Kasumi-1 (cell line): ENCODE measurements at places on chromosomes 2 and 18.

- DNase-seq = no peak
Measured at GRCh38 chr2:96329456-96329855, 4.3 kb downstream of the ITPRIPL1 start.

- no peak for DNase-seq
Measured at GRCh38 chr2:215499331-215499730, 63.5 kb upstream of the FN1 start.

GRCh38 chr2:168853471-168853870 lies 36.8 kb downstream of the SPC25 start:
- no peak for DNase-seq

GRCh38 chr2:219636144-219636915 lies 8.9 kb downstream of the SLC4A3 start:
- DNase-seq = no peak

DNA sequence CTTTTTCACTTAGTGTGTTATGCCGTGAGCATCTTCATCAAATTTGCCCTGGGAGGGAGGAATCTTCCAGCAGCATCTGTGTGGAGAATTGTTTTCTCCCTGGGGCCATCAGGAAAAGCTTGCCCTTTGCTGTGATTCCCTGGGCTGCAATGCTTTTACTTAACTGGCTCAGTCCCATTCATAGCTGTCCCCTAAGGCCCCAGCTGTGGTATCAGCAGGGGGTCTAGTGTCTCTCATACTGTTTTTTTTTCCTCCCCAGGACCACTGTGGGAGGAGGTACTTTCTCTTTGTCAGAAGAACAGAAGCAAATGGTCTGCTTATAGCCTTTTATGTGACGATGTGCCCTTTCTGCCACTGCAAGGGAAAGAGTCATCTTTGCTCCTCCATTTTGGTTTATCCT lies 176.8 kb upstream of the CELF4 start:
- DNase-seq = no peak

- DNase-seq = no peak
Measured at GRCh38 chr2:23621616-23622015, 236.6 kb downstream of the KLHL29 start.

DNA sequence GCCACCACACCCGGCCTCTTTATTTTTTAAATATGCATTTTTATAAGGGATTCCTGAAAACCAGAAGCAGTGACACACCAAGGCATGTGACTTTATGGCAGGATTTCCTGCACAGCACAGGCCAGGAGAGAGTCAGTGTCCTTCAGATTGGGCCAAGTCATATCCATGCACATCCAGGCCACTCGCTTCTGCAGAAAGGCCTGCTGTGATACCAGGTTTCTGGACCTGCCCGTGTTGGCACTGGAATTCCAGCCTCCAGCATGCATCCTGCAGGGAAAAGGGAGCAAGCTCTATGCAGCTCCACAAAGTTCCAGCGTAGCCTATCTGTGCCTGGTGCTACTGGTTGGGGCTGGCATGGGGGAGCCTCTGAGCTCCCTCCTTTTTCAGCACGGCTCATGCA lies 36.8 kb downstream of the MEX3C start:
- DNase-seq = no peak

DNA sequence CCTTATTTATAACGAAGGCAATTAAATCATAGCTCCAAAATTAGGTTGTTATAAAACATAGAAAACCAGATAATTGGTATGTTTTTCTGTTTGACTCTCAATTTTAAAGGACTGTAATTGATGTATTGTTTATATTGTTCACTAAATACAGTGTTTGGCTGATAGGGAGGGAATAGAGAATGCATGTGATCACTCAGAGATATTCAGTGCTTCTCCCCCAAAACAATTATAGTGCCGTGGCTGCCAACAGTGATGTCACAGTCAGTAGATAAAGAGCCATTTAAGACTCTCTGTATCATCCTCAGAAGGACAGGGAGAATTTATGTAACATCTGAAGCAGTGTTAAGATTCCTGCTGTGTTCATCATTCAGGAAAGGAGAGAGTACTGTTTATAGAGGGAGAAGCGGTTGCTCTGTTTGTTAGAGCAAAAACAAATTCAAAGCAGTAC lies 69.6 kb downstream of the PHLPP1 start:
- DNase-seq = no peak

GRCh38 chr2:11742317-11742701 lies 4.1 kb upstream of the LPIN1 start:
- no peak for DNase-seq

DNA sequence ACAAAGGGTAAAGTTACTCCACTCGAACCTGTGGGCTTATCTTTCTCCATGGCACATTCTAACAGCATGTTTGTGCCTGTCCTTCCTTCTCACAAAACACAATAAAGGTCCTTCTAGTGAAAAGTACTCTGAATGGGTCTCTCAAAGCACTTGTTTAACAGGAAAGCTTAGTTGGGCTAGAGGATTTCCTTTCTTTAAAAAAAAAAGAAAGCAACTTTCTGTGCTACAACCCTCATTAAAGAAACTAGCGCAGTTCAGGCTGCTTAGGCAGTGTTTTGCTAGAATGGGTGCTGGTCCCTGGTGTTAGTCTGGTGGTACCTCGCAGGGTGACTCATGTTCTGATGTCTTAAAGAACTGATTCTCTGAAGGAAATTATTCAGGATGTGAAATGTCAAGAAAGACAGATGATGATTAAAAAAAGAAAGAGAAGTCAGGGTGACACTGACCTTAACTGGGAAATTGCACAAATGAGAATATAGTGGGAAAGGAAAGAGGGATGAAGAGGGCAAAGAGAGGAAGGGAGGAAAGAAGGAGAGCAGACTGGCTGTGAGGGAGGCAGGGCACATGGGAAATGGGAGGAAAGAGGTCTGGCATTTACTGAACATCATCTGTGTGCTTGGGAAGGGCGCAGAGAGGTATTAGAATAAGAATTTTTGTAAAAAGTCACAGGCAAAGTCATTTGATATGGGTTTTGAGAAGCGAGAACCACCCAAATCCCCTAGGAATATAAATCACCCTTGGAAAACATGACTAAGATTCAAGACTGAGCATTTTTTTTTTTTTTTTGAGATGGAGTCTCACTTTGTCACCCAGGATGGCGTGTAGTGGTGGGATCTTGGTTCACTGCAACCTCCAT lies 74.9 kb downstream of the ATP8B1 start:
- no peak for DNase-seq

- DNase-seq = peak; percentile 9
Measured at GRCh38 chr2:50181212-50181611, 850.7 kb downstream of the NRXN1 start.

DNA sequence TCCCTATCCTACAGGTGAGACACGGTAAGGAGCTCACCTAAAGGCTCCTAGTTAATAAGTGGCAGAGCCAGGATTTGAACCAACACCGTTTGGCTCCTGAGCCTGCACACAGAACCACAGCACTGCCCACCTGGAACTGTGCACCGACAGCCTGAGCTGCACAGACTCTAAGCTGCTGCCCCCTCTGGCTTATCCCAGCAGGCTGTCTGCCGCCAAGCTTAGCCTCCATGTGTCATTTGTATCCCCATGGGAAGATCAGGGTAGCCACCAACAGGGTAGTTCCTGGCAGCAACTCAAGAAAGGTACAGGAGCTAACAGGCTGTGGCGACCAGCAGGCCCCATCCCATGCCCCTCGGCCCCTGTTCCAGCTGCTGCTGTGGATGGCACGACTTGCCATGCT lies 135.7 kb downstream of the LRRC30 start:
- no peak for DNase-seq

- DNase-seq = peak; percentile 26
Measured at GRCh38 chr2:143300536-143300935, 171.3 kb downstream of the ARHGAP15 start.

- DNase-seq = no peak
Measured at GRCh38 chr2:21567395-21567794, 443.6 kb downstream of the TDRD15 start.

DNA sequence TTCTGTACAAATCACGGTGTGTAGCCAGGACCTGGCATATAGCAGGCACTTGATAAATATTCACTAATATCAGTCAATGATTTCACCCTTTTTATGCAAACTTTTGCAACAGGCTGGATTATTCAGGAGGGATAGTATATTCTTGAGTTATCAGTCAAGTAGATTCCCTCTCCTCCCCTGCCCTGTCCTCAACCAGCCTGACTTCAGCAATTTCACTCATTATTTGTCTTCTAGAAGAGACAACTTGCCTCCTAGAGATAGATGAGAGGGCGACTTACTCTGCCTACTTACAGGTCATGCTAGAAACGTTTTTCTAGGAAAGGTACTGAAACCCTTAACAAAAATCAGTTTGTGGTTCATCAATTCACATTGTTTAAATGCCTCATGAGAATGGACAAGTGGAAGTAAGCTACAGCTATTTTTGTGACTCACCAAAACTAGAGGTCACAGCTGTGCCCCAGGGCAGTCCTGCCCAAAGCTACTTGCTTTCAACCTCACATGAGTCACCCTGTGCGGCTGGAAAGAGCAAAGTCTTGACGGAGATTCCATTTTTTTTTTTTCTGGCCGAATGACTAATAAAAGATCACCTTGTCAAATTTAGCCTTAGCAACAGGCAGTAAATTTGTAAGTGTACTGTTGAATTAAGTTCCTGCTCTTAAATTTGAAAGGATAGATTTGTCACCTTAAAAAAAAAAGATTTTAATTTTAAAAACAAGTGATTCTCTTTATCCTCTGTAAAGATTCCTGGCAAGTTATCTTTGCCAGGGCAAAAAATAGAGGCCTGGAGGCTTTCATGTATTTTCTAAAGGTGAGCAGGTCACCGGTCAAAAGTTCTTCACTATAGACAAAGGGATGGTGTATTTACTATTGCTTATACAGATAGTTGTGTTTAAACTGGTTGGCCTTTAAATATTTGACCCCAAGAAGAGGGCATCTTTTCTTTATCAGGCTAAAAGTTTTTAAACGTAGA lies 109.0 kb upstream of the SLC35G4 start:
- no peak for DNase-seq

- DNase-seq = no peak
Measured at GRCh38 chr18:59616501-59616900, 80.7 kb downstream of the CCBE1 start.

- DNase-seq = no peak
Measured at GRCh38 chr2:60742419-60742818, 13.6 kb upstream of the PAPOLG start.

DNA sequence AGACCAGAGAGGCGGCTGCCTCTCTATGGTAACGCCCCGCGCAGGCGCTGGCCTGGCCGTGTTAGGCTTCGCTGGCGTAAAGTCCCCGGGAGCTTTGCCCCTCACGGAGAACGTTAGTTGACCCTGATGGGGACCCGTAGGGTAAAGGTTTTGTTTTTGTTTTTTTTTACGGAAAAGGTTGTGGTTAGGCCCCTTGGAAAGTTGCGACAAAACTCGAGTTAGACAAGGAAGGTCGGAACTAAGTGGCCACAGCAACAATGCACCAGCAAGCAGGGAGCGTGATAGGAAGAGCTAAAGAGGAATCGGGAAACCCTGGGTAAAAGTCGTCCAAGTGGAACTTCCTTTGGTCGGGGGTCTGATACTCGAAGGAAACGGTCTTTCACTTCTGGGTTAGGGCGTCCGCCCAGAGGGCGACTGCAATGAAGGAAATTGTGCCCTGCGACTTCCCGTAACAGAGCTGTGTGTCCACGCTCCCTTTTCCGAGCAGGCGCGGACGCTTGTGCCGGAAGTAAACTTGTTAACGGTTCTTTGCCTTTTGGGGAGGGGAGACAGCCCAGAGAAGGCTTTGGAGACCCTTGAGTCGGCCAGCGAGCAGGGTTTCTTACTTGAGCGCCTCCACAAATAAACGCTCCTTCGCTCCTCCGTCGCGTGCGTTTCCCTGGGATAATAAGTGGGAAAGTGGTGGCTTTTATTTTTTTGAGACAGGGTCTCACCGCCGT lies 493 bp upstream of the CLASP1 start:
- peak; percentile 96 for DNase-seq

- no peak for DNase-seq
Measured at GRCh38 chr18:7577706-7578105, 10.6 kb downstream of the PTPRM start.

- DNase-seq = no peak
Measured at GRCh38 chr2:205405752-205406151, 276.5 kb upstream of the NRP2 start.

- no peak for DNase-seq
Measured at GRCh38 chr18:986051-986450, 81.4 kb downstream of the ADCYAP1 start.

DNA sequence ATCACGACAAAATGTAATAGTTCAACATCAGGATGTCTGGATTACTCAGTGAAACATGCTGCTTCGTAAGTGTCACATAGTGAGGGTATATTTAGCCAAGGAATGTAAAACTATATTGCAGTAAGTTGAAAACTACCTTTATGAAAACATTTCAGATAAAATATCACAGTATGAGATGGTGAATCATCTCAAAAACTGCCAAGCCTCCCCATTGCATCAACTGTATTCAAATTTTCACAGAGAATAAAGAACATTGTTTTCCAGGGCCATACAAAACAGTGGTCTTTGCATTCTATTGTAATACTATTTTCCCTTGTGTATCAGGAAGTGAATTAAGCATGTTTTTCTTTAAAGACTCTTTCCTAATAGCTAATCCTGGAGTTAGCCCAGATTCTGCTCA lies 47.6 kb upstream of the MSTN start:
- no peak for DNase-seq

DNA sequence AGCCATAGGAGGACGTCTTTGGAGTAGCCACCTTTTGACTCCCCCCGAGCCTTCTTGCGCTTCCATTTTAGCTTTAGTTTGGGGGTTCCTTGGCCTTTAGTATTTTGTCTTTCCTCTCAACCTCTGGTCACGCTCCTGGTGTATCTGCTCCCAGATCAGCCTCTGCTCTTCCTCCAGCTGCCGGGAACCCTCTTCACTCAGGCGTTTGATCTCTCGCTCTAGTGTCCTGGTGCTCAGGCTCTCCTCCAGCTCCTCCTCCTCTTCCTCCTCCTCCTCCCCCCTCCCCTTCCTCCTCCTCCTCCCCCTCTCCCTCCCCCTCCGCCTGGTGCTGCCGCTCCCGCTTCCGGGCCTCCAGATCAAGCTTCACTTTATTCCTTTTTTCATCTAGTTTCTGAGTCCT lies 1082.3 kb upstream of the TMEFF2 start:
- no peak for DNase-seq

- no peak for DNase-seq
Measured at GRCh38 chr2:234603619-234604018, 106.7 kb upstream of the ARL4C start.
